ENCODE measurements at places on chromosomes 5 and 9.

GRCh38 chr9:132989414-132989996, 11.0 kb downstream of the GFI1B start:
- DNase-seq, result no peak

DNA sequence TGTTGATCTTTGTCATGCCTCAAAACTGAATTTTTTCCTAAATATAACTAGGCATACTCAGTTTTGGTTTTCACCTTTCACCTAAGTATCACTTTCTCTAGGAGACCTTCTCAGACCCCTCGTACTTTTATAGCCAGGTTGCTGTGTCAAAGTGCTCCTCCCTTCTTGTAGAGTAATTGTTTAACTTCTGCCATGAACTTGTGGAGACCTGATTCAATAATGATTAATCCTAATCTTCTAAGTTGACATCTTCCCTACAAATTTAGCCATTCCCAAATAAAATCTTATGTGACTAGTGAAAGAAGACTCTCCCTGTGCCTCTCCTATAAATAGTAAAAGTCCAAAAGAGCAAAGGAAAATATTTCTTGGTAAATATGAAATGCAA, 159.8 kb downstream of the SPATA31D1 start:
- DNase-seq, result no peak

- DNase-seq, result no peak
Measured at GRCh38 chr9:72597181-72597517, 75.7 kb downstream of the TMC1 start.

DNA sequence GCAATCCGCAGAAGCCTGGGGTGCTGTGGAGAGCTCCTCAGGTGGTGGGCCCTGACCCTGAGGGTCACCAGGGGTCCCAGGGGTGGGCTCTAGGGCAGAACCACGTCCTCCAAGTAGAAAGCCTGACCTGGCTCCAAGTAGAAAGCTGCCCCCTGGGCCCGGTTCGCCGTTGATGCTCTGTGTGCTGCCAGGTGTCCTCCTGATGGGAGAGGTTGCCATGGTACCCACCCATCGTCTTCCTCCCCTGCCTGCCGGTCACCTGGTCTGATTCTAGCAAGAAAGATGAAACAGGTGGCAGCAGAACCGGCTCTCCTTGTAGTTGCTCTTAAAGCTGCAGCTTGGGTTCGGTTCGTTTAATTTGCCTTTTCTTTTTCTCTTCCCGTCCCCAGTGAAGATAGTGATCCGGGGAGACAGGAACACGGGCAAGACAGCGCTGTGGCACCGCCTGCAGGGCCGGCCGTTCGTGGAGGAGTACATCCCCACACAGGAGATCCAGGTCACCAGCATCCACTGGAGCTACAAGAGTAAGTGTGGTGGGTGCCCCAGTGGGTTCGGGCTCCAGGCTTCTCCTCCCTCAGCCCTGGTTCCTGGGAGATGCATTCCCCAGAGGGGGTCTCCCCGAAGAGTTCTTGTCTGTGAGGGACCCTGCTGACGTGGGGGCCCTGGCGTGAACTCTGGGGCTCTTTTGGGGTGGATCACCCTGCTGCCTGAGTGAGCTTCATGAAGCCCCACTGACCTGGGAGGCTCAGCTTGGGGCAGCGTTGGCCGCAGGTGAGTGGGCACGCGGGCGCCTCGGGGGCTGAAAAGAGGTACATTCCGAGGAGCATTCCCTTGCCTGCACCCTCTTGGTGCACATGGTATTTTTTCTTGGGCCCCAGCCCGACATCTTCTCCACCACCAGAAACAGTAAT, 15.6 kb downstream of the RABL6 start:
- DNase-seq, result no peak

DNA sequence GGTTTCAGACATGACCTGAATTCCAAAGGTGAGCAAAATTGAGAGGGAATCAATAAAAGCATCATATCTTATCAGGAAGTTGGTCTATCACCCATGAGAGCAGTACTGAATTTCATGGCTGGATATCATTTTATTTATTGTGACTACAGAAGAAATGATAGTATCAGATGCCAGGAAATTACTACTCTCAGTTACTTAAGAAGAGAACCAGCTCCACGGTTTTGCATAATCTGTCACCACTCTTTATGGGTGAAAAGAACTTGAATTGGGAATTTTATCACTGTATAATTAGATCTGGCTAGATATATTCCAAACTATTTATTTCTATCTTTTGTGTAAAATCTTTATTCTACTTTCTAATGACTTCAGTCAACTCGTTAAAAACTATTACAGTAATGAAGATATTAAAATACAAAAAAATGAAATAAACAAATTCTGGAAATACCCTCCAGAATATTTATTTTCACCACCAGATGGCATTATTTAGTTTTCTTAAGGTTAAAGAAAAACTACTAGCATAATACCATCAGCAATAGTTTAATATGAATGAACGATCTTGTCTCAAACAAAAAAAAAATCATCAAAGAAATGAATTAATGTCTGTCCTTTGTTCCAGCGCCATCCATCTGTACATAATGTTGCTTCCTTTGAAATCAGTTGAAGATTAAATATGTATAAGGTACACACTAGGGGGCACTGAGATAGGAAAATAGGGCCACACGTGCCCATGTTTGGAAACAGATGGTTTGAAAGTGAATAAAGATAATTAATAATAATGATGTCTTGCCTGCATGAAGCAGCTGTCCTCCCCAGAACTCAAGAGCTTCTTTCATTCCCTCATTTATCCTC, 84.7 kb upstream of the SLCO6A1 start:
- peak; percentile 9 for DNase-seq

All from HEK293T (cell line).